ENCODE measurements at places on chromosomes 3 and 15. TPM values are rescaled to one million over a fixed set of nuclear protein-coding genes. Genes with fewer than 3 reads are reported as not detected.

Gene HCN4
- 0.05 TPM for total RNA-seq

Gene FRMD4B
- total RNA-seq, result 10.6 TPM

Gene EBLN2
- total RNA-seq, result 3.3 TPM

Gene CPNE4
- not detected for total RNA-seq

Gene SNX22
- total RNA-seq, result 0.27 TPM

Gene RLBP1
- total RNA-seq, result not detected

Gene SLCO2A1
- total RNA-seq, result 0.82 TPM

Gene GOLGA8J
- total RNA-seq, result not detected

Gene ANKRD63
- not detected for total RNA-seq

Gene TP63
- 0.46 TPM for total RNA-seq

Gene TLR9
- total RNA-seq, result not detected

Gene TM4SF18
- not detected for total RNA-seq

Gene PATL2
- not detected for total RNA-seq

Gene PSMD2
- total RNA-seq, result 288 TPM

Gene ACAN
- total RNA-seq, result 171 TPM

Gene CDHR4
- total RNA-seq, result not detected

Gene GBE1
- 53.8 TPM for total RNA-seq

Gene ROPN1
- not detected for total RNA-seq

Gene CFAP20DC
- 3.1 TPM for total RNA-seq

Gene COL6A5
- not detected for total RNA-seq

Gene BLM
- total RNA-seq, result 2.3 TPM

Gene OXTR
- 48.8 TPM for total RNA-seq

Gene LRTM1
- not detected for total RNA-seq

Gene UBA7
- 26.3 TPM for total RNA-seq

Measured in chondrocyte (in vitro differentiated cells).